CD4-positive, CD25-positive, alpha-beta regulatory T cell (primary cell): ENCODE measurements at places on chromosomes 7 and 10.

DNA sequence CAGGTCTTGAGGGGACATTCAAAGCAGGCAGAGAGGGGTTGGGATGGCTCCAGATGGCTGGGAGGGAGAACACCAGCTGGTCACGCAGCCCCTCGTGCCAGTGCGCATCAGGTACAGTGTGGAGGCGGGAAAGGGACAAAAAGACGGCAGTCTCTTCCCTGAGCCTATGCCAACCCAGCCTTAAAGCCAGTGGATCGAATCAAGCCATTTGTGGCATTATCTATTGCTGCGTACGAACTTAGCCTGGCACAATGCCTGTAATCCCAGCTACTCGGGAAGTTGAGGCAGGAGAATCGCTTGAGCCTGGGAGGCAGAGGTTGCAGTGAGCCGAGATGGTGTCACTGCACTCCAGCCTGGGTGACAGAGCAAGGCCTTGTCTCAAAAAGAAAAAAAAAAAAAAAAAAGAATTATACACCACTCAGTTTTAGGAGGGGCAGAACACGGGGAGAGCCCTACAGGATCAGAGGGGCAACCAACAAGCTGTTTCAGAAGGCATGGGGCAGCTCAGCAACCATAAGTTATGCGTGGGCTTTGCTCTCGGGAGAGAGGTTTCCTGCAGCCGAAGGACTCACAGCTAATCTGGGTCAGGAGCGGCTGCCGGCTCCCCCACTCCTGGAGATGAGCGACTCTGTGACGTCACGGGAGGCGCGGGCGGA lies 356 bp upstream of the NDUFB2 start:
- no peak for DNase-seq

GRCh38 chr10:28940158-28940888 lies 263.0 kb downstream of the BAMBI start:
- DNase-seq, result no peak

DNA sequence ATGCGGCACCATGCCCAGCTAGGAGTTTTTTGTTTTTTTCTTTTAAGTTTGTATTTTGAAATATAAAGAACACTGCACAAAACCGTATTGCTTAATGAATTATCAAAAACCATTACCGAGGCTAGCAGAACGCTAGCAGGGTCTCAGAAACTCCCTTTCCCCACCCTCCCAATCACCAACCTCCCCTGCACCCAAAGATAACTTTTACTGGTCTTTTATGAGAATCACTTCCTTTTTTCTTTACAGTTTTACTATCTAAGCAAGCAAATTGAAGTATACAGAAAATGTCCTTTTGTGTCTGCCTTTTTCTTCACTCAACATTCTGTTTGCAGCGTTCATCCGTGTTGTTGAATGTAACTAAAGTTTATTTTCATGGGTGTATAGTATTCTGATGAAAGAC lies 13.4 kb downstream of the HIP1 start:
- no peak for DNase-seq

DNA sequence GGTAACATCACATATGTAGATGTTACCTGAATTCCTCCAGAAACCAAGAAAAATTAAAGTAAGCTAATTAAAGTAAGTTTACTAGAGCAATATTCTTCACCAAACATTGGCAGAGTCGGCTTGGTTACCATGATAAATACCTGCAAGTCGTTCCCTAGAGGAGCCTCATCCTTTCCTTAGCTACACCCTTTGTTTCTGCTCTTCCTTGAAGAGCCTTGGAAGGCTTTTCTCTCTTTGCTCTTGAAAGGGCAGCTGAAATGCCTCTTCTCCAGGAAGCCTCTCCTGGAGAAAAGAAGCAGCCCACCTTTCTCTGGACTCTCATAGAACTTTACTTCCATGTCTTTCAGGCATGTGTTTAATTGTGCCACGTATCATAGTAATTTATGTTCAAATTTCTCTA lies 34.9 kb upstream of the CALD1 start:
- no peak for DNase-seq

- DNase-seq, result no peak
Observed at GRCh38 chr10:120460776-120461175, 3.7 kb downstream of the PLPP4 start.

DNA sequence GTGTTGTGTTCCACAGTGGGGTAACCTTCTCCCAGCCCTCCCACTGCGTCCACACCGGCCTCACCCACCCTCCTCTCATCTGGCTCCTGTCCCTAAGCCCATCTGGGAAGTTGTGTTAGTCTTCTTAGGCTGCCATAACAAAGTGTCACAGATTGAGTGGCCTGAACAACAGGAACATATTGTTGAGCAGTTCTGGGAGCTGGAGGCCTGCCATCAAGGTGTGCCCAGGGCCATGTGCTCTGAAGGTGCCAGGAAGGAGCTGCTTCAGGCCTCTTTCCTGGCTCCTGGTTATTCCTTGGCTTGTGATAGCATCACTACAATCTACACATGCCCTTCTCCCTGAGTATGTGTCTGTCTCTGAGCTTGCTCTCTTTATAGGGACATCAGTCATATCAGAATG lies 327.6 kb upstream of the COBL start:
- no peak for DNase-seq

GRCh38 chr7:94335586-94335985 lies 59.1 kb upstream of the COL1A2 start:
- DNase-seq, result no peak

DNA sequence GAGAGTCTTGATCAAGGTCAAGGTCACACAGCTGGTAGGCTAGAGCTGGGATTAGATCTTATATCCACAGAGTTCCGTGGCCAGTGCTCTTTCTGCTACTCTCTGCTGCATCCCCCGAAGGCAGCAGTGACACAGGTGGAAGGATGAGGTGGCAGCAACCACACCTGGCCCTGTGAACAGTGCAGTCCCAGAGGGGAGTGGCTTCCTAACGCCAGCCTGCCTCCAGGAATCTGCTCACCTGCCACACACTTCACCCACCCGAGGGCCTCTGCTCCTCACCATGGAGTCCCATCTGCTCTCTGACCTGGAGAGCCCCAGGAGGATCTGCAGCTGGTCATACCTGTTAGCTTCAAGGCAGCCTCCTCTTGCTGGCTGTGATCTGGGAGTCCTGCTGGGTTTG lies 484.2 kb downstream of the PLXNA4 start:
- no peak for DNase-seq

- DNase-seq, result no peak
Observed at GRCh38 chr7:100369105-100369504, 4.2 kb upstream of the PILRA start.

DNA sequence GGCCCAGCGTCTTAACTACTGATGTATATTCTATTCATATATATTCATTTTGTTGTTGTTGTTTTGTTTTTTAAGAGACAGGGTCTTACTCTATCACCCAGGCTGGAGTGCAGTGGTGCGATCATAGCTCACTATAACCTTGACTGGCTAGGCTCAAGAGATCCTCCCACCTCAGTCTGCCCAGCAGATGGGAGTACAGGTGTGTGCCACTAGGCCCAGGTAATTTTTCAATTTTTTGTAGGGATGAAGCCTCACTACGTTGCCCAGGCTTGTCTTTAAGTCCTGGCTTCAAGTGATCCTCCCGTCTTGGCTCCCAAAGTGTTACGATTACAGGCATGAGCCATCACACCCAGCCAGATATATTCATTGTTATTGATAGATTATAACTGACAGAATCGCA lies 12.9 kb upstream of the STN1 start:
- no peak for DNase-seq

DNA sequence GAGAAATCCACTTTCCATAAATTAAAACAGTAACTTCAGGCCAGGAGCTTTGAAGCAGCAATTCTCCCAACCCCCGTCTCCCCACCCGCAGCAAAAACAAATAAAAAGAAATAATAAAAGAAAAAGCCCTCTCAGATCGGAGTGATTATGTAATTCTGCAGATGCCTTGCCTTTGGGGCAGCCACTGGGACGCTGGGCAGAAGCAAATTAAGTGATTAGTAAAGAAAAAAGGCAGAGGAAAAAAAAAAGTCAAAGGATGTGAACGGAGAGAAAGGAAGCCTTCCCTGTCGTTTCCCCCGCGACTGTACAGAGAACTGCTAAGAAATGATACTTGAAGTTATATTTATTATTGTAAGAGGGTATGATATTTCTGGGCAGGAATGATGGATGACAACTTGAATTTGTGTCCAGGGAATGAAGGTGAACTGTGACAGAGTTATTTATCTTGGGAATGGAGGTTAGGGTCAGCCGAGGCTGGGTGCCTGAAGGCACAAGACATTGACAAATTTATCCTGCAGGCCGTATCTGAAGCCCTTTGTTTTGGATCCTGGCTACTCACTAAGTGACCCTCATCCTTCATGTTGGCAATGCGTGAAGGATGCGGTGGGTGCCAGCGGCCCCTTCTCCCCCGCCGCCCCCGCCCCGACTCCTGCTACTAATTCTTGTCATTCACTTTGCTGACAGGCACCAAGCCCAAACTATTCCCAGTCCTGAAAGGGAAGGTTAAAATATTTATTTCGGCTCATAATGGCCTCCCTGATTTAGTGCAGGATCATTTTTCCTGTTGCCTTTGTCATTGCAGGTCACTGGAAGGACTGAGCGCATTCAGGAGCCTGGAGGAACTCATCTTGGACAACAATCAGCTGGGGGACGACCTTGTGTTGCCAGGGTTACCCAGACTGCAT lies 604.0 kb downstream of the LRMDA start:
- no peak for DNase-seq

- DNase-seq, result no peak
Observed at GRCh38 chr10:127532659-127533058, 16.4 kb upstream of the NPS start.

DNA sequence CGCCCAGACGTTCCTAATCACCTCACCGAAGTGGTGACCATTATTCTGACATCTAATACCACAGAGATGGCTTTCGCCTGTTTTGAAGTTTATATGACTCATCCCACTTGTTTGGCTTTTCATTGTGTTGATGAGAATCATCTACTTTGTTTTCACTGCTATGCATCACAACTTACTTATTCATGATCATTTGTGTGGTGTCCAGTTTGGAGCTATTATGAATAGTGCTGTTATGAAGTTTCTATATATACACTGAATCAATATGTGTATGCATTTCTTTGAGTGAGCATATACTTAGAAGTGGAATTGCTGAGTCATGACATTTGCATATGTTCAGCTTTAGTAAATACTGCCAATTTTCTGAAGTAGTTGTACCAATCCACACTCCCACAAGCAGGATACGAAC lies 38.6 kb upstream of the TNKS2 start:
- DNase-seq, result no peak

DNA sequence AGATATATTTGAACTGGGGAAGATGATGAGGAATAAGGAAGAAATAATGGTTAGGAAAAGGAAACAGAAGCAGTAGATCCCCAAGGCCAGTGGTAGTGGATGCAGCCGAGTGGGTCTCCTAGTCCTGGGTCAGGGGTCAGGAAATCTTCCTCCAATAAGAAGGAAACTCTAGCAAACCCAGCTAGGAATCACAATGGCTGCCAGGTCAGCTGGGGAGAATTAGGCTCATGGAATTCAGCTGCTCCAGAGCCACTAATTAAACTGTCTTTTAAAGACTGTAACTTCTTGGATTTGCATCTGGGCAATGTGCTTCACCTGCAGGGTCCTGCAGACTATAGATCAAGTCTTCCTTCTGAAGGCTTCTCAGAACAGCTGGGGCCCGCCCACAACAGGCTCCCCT lies 644.4 kb downstream of the KCNMA1 start:
- DNase-seq, result no peak
